Skin of body (tissue), 3 donors: ENCODE measurements at places on chromosomes 11 and 22. TPM values are rescaled to one million over a fixed set of nuclear protein-coding genes. Genes with fewer than 3 reads are reported as not detected.

DENND6B gene
- 2.9 TPM for total RNA-seq

HTR3B gene
- not detected for total RNA-seq

RTN4RL2 gene
- total RNA-seq: 0.49 TPM

KCTD17 gene
- total RNA-seq: 11.7 TPM

ELF5 gene
- total RNA-seq: 25.5 TPM

MYO7A gene
- 2.8 TPM for total RNA-seq

TMEM191C gene
- total RNA-seq: 1.8 TPM
